ENCODE measurements at places on chromosomes 5 and 9.

DNA sequence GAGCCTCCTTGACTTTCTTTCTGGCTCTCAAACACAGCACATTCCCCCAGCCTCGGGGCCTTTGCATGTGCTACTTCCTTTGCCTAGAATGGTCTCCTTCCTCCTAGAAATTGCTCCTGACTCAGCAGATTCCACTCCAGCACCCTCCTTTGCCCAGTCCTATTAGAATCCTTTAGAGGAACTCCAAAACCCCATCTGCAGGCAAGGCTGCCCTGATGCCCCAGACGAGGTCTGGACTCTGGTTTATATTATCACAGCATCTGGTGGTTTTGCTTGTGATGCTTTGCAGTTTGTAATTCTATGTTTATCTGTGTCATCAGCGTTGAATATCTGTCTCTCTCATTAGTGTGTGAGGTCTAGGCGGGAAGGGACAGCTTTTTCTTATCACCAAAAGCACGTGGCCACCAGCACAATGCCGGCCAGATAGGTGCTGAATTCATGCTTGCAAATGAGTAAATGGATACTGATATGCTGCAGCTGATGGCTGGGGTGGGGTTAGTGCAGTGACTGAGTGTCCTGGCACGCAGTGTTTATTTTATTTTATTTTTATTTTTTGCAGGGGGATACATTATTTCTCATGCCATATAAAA lies 30.0 kb upstream of the ANKH start:
- no peak for DNase-seq

DNA sequence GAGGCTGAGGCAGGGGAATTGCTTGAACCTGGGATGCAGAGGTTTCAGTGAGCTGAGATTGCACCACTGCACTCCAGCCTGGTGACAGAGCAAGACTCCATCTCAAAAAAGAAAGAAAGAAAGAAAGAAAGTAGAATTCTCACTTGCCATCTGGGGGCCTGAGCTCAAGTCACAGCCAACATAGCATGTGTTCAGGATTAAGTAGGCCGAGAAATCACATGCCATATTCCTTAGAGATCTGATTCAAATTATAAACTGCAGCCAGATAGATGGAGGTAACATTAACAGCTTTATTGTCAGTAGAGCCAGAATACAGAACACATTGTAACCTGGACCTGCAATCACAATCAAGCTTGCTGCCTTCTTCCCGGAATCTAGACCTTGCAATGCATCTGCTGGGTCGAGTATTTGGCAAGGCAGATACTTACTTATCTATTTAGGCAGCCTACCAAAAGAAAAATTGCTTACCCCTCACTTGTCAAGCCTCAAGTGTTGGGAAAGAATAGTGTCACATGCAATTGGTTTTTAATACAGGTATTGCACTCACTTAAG lies 173.7 kb downstream of the CPLANE1 start:
- no peak for DNase-seq

DNA sequence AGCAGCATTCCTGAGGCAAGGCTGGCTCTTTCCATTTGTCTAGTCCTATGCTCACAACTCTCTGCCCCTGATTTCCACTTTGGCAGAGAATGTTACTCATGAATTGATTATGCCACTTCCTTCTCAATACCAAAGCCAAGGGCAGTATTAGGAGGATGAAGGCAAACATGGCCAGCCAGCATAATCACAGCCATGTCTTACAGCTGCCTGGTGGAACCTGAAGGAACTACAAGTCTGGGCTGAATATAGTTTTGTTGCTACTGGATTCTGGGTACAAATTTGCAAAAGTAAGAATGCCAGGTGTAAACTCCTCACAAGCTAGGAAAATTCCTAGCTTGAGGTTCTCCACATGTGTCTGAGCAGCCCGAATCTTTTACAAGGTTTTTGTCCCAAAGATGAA lies 4.2 kb downstream of the SIL1 start:
- DNase-seq, result no peak

DNA sequence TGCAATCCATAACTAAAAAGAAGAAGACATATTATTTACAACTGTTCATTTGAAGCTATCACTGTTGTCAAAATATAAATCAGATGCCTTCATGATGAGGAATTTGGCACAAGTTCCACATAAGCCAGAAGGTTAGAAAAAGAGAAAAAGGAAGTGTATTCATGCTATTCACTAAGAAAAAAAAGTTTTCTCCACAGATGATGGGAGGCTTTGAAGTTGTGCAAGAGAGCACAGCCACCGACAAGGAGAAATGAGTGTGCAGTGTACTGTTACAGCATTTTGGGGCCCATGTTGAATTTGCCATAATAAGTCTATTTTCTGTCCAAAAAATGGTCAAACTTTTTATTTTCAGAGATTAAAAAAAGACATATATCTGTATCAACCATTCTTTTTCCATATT lies 32.9 kb upstream of the IFNK start:
- DNase-seq, result no peak

- DNase-seq, result no peak
These were observed 31.2 kb downstream of the JAKMIP2 start for GRCh38 chr5:147751156-147751830.

- DNase-seq, result no peak
These were observed 21.2 kb downstream of the FAXDC2 start for GRCh38 chr5:154829181-154829588.

DNA sequence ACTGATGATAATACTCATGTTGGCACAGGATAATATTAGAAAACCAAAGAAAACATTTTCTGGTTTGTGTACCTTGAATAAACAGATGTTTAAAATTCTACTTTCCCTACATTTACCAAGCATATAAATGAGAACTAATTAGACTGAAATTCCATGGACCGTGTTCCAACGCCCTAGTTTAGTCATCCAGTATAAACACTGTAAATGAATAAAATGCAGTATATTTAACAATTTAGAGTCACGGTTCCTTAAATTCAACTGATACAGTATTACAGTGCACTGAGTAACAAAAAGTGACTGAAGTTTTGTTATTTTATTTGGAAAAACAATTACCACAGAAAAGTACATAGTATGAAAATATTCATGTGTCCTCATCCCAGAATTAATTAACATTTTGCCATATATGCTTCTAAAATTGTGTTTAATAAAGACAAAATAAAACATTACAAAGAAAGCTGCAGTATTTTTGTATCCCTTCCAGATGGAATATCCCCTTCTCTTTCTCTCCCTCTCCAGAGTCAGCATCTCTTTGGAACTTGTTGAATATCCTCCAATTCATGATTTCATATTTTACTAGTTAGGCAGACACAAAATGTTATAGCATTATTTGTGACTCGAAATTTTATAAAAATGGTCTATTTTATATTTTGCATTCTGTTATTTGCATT lies 112.5 kb downstream of the HMHB1 start:
- no peak for DNase-seq
